ENCODE measurements at places on chromosomes 5 and 9.
A peak's percentile ranks its signal among the peaks of the same experiment; 100 is the strongest.

DNA sequence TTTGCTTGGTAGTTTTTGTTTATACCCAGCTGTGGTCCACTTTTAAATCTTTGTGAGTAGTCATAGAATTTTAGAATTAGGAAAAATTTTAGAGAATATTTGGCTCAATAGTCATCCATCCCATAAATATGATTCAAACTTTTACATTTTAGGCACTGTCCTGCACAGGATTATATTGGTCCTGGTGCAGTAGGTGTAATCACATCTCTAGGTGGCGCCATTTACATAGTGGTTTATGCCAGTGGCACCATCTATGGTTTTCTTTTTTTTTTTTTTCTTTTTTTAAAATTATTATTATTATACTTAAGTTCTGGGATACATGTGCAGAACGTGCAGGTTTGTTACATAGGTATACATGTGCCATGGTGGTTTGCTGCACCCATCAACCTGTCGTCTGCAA lies 260.7 kb upstream of the KCNN2 start:
- DNase-seq: peak; percentile 15

DNA sequence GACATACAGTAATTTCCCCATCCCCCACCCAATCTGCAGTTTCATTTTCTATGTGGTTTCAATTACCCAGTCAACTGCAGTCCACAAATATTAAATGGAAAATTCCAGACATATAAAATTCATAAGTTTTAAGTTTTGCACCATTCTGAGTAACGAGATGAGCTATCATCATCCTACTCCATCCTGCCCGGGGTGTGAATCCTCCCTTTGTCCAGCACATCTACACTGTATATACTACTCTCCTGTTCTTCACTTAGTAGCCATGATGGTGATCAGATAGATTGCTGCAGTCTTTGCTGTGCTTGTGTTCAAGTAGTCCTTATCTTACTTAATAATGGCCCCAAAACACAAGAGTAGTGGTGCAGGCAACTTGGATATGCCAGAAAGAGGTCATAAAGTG lies 11.3 kb downstream of the OXCT1 start:
- no peak for DNase-seq

GRCh38 chr9:89426384-89426961 lies 71.4 kb downstream of the SEMA4D start:
- DNase-seq: no peak

DNA sequence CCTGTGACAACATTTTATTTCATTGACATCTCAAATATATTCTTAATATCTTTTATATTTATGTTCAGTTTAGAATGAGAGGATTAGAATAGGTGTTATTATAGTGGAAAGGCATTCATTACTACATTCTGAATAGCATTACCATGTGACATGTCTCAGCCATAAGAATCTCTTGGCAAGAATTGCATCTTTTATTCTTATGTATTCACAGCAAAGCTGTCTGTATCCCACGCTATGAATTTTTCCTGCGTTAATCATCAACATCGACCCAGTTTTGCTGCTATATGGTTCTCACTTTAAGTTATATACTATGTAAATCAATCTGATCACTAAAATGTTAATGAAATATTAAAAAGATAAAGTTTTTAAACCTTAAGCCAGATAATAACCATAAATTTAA lies 248.6 kb downstream of the TMEM232 start:
- no peak for DNase-seq

- DNase-seq: no peak
Measured at GRCh38 chr5:39905356-39905755, 480.6 kb upstream of the DAB2 start.

DNA sequence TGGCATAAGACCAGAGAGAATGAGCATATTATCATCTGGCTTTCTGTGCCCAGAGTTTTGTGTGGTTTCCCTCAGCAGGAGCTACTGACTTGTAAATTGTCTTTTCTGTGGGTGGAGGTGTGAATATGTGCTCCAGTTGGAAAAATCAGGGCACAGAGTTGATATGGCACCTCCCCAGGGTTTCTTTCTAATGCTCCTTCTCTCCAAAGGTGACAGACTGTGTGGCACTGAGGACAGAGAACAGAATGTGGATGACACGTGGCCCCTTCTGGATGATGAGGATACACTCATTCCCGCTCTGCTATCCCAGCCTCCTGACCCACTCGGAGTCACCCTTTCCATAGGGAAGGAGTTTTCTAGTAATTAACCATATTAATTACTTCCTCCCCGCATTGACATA lies 221.0 kb downstream of the ICE1 start:
- no peak for DNase-seq

DNA sequence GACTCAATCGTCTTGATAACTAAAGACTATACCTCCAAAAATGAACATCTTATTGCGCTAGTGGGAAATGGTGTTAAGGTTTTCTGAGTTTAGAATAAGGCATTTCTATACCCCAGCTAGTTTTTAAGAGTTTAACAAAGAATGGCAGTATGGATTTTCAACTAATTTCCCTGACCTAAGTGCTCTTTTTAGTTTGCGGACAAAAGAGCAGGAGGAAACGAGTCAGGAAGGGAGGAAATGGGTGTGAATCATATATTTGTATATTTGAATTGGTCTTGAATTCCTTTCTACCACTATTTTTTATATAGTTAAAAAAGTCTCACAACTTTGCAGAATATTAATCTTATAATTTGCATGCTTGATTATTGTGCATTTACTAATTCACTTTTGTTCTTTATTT lies 516.3 kb upstream of the ZNF608 start:
- DNase-seq: no peak

- DNase-seq: no peak
Measured at GRCh38 chr9:32647671-32648070, 12.2 kb upstream of the TAF1L start.

- peak; percentile 3 for DNase-seq
Measured at GRCh38 chr5:33850100-33850594, 41.6 kb downstream of the ADAMTS12 start.

DNA sequence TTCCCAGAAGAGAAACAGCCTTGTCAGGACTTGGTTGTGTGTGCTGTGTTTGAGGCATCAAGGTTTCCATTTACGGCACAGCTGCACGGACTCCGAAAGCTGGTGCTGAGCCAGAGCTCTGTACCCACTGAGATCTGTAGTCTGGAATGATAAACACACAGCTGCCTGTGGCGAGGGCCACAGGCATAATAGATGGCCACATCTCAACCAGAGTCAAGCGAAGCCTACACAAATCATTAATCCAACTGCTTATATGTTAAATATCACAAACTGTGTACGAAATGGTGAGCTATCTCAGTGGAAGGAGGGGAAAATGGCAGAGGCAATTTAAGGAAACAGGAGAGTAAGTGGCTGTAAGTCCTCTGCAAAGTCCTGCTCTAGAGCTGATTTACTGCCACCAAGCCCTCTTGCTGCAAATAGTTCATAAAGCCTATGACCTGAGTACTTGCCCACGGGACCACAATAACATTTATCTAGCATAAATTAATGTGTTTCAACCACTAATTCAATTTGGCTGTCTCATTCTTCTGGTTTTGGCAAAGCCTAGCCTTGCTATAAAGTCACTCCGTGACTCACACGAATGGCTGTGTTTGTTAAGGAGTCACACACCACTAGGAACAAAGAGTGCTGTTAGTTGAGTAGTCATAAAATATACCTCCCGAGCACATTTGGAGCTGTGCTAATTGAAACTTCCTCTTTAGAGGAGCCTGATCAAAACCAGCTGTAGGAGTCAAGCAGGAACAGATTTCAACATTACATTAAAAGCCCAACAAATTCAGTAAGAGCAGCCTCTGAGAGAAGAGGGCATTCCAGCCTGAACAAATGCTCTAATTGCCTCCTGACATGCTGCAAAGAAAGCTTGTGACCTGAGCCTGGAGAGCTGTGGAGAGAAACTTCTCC lies 738.6 kb upstream of the ZNF608 start:
- no peak for DNase-seq

GRCh38 chr5:108109059-108109458 lies 272.8 kb downstream of the FBXL17 start:
- DNase-seq: no peak

- no peak for DNase-seq
Measured at GRCh38 chr9:4630836-4631235, 31.3 kb upstream of the PLPP6 start.

DNA sequence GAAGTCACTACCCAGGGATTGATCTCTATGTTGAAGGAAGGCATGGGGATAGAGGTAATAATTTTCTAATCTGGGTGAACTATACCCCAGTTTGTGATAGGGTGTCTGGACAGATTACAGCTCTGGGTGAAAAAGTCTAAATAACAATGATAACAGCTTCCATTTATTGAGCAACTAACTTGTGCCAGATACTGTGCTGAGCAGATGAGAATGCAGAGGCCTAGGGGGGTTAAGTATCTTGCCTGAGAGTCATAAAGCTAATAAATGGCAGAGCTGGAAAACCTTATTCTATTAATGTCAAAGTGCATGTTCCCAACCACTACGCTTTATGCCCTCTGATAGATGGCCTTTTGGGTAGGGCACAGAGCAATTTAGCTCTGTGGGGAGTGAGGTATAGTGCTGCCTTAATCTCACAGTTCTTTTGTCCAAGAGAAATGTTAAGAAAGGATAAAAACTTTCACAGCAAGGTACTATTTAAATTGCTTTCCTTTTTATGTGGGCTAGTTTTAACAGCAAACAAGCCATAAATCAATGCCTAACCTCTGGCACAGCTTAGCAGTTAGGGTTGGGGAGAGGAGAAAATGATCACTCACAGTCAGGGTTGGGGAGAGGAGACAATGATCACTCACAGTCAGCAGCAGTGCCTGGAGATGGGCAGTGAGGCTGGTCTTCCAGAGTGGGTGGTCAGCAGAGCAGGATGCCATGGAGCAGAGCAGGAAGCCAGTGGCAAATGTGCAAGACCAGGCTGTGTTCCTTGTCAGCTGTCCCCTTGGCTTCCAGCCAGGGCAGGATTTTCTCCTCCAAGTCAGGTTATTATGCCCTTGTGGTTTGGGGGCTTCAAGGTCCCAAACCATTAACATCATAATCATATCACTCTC lies 187.0 kb downstream of the CARTPT start:
- DNase-seq: no peak

DNA sequence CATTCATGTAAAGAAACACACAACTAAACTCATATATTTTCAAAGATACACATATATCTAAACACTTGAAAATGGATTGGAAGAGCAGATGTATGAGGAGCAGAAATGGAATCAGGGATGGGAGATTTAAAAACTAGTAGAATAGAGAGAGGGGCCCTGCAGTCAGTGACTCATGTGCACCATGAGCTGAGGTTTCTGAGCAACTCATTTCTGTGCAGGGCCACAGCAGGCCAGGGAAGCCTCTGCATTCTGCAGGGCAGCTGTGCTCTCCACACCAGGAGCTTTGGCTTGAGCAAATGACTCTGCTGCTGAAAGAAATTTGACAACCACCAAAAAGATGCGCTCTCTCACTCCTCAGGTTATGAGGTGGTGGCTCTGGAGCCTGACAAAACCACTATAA lies 27.1 kb downstream of the LHX6 start:
- DNase-seq: no peak

DNA sequence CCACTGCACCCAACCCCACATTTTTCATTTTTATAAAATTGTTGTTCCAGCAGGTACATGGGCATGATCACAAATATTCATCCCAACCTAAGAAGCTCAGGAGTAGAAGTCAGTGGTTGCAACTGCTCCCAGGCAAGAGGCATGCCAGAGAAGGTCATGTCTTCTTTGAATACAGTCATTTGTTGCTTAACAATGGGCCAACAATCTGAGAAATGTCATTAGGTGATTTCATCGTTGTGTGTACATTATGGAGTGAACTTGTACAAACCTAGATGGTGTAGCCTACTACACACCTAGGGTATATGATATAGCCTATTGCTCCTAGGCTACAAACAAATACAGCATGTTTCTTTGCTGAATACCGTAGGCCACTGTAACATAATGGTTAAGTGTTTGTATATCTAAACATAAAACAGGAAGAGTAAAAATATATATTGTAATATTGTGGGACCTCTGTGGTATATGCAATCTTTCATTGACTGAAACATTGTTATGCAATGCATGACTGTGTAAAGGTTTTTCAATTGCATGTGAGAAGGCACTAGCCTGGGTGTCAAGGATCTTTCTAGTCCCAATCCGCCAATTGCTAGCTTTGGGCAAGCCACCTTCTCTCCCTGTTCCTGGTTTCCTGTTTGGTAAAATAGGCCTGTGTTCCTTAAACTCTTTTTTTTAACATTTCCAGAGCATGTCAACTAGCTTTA lies 27.6 kb downstream of the ATP10B start:
- no peak for DNase-seq

DNA sequence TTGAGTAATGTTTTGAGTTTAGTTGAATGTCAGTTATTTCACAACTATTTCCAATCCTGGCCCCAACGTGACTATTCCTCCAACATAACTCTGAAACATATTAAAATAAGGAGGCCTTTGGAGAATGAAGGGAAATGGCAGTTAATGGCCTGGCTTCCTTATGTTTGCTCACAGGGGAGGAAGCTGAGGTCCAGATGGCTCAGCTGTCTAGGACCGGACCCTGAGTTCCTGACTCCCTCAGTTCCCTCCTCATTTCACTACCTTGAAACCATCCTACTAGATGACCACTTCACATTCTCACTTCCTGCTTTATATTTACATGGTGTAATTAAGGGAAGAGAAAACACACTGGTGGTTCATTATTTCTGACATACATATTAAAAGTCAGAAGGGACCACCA lies 6.6 kb downstream of the OTULINL start:
- no peak for DNase-seq

GRCh38 chr9:132742821-132743311 lies 72.6 kb downstream of the GTF3C4 start:
- DNase-seq: no peak

GRCh38 chr5:146344155-146345118 lies 5.8 kb downstream of the POU4F3 start:
- no peak for DNase-seq

- DNase-seq: no peak
Measured at GRCh38 chr5:14405706-14406553, 175.7 kb upstream of the OTULINL start.

DNA sequence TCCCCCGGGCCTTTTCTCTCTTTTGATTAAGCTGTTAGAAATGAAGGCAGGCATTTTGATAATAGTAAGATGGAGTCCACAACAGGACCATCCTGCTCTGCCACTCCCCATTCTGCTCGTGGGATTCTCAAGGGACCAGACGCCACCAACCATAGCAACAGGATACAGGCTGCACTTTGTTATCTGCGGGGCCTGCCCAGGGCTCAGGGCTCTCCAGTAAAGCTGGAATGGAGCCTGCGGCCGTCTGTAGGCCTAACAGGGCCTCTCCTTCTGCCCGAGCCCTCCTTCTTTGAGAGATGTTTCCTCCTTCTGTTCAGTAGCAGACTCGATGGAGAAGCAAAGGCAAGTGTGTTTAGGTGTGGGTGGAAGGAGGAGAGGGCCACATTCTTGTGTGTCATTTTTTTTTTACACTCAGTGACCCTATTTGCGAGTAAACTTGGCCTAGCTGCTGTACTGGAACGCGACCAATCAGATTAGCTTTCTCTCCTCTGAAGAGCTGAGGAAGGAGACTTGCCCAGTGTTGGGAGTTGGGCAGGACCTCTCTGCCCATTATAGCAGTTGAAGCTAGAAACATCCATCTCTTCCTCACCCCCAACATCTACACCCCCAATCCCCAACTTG lies 8.9 kb upstream of the EPB41L4B start:
- peak; percentile 25 for DNase-seq

- DNase-seq: no peak
Measured at GRCh38 chr9:96751815-96752214, 26.1 kb downstream of the ZNF510 start.
